T-helper 17 cell (primary cell): ENCODE measurements at places on chromosomes 11 and 22.

DNA sequence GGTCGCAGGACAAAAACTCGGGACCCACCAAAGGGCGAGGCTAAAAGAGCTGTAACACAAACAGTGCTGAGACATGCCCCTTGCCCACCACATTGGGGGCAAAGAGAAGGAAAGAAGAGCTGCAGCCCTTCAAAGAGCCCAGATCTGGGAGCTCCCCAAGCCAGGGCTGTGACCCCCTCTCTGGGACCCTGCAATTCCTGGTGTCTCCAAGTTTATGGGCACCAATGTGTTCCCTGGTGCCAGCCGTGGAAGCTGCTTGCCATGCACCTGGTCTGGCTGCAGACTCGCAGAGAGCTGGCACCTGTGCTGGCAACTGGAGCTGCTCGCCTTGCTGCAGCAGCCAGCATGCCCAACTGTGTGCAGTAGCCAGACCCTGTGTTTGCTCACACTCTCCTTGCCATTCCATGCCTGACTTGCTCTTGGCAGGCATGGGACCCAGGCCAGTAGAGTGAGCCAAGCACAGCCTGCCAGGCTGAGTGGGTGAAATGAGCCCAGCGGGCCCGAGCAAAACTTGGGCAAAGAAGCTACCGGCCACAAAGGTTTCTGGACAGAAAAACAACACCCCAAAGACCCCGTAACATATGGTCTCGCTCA, 16.0 kb downstream of the RRP8 start:
- no peak for DNase-seq

DNA sequence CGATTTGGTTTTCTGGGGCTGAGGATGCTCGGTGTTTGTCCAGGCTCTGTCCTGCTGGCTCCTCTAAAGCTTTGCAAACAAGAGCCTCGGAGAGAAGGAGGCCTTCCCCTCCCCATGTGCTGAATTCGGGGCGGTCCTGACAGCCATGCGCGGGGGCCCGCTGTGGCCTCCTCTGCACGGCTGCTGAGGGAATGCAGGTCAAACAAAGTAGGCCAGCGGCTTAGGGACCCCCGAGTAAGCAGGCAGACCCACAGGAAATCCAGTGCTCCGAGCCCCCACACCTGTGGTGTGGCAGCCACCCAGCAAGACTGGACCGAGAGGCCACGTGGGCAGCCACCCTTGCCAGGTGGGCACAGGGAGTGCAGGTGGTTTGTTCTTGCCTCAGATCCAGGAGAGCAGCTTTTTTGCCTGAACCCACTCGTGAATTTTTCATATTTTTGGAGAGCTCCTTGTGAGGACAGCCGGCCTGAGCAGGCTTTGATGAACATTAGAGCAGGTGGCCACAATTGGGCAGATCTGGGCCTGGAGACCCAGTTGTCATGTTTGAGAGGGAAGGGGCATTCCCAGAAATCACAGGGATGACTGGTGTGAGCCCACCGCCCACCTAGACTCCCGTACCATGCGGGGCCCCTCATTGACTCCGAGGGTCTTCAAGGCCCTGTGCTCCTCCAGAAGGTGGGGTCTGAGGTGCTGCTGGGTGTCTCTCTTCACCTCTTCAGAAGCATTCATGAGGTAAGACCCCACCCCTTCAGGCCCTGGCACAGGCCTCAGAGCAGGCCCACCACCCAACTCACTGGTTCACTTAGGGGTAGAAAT, 43.0 kb upstream of the KCNQ1OT1 start:
- DNase-seq: peak; percentile 4

GRCh38 chr11:73091521-73092305, 50.4 kb downstream of the FCHSD2 start:
- DNase-seq: no peak

DNA sequence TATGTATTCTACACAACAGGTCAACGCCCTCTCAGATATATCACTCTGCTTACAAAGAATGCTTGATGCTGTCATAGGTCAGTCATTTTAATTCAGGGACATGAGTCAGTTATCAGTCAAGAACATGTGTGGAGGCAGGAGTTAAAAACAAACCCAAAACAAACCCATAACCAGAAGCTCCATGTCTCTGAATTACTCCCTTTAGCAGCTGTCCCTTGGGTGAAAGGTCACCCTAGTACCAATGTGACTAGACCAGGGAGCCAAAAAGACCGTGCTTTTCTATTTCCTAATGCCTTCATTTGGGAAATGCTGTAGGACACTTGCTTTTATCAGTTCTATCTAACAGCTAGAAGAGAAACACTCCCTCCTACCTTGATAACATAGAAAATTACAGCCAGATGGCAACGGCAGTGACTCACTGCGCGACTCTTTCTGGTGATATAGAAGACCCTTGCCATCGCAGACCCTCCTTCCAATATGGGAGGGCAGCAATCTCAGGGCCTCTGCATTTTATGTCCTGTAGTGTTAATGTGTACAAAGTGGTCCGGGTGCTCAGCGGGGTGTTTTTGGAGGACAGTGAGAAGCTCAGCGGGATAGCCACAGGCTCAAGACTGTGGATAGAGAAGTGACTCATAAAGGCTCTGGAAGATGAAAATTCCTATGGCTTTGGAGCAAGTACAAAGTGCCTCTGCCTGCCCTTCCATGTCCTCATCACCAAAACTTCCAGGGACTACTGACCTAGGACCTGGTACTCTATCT, 24.8 kb downstream of the APOL5 start:
- DNase-seq: no peak

DNA sequence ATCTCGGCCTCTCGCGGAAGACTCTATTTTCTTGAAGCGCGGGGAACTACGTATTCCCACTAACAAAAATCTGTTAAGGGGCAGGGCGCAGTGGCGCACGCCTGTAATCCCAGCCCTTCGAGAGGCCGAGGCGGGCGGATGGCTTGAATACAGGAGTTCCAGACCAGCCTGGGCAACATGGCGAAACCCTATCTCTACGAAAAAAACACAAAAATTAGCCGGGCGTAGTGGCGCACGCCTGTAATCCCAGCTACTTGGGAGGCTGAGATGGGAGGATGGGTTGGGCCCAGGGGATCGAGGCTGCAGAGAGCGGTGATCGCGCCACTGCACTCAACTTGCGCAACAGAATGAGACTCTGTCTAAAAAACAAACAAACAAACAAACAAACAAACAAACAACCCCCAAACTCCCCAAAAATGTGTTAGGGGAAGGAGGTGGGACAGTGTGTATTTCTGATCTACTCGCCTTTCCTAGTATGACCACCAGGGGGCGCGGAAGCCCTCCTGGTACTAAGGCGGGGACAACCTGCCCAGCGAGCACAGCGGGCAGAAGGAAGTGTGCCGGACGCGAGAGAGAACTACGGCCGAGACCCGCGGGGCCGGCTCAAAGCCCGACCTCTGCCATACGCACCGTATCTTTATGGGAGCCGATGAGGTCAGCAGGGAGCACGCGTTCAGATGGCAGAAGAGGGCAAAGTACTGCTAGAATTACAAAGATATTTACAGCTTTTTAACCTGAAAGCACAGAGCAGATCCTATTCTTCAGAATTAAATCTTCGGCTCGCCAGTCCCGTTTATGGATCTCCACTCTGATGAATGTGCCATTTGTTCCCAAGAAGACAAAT, 1.3 kb upstream of the STX3 start:
- DNase-seq: peak; percentile 69

DNA sequence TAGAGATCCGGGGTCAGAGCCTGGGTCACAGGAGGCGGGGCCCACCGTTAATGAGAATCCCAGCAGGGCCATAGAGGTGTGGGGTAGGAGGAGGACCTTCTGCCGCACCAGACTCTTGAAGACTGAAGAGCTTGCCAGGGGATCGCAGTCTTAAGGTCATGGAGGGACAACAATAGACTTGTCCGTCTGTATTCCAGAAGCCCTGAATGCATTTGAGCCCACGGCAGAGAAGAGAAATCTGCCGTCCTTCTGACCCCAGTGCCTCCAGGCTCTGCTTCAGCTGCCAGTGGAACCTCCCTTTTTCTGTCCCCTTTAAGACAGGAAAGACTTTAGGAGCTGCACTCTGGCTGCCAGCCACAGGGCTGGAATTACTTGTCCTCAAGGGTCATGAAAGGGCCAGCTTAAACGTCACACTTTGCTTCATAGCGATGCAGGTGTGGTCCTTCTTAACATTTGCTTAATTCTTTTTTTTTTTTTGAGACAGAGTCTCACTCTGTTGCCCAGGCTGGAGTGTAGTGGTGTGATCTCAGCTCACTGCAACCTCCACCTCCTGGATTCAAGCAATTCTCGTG, 15.5 kb upstream of the ST3GAL4 start:
- DNase-seq: no peak
